ENCODE measurements at places on chromosomes 2 and 18.

DNA sequence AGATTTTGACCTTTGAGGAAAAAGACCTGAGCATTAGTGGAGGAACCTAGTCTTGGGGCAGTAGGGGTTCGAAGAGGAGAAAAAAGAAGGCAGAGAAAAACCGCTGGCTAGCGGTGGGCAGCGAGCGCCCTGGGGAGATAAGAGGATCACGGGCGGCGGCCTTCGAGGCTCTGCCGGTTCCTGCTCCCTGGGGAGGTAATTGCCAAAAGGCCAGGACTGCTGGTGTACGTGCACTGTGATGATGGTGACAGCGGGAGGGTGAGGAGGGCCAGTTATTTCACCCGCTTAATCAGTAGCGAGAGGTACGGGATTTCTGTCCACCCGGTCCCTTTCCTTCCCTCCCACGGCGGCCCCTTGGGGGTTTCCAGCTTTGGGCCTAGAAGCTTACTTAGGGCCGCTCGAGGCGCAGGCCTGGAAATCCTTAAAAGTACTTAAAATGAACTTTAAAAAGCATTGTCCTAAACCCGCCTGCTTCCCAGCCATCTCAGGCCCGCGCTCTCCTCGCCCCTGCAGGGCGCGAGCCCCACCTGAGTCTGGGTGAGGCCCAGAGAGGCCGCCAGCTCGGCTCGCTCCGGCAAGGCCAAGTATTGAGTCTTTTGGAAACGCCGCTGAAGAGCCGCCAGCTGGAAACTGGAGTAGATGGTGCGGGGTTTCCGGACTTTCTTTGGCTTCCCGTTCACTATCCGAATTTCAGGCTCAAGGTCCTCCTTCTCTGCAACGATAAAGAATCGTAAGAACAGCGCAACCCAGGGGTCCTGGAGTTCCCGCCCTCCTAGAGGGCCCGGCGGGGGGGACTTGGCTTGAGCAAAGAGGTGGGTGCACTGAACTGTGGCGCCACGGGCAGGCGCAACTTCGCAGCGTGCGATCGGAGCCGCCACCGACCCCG, 1.5 kb downstream of the DLX2 start:
- DNase-seq = no peak

GRCh38 chr2:98123286-98123685, 36.3 kb downstream of the VWA3B start:
- DNase-seq = no peak

DNA sequence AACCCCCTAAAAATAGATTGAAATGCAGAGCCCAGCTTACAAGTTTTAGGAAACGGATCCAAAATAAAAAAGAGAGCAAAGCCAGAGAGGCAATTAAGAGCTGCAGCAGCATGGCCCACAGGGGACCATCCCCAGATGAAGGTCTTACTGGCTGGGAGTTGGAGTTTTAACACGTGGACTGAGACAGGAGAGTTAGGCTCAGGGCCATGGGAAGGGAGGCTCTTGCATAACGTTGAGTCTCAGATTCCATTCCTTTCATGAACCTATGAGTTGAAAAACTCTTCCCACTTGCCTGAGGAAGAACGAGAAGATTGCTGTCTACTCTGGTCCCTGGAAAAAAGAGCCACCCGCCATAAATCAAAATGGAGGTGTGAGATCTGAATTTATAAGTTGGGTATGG, 101.8 kb upstream of the NDUFV2 start:
- no peak for DNase-seq

DNA sequence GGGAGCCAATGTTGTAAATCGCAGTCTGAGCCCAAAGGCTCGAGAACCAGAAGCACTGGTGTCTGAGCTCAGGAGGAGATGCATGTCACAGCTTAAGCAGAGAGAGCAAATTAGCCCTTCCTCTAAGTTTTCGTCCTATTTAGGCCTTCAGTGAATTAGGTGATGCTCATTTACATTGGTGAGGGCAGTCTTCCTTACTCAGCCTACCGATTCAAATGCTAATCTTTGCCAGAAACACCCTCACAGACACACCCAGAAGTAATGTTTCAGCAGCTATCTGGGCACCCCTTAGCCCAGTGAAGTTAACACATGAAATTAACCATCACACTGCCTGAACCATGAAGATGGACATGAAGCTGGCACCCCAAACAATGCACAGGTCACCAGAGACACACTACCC, 385.1 kb downstream of the STK39 start:
- no peak for DNase-seq

DNA sequence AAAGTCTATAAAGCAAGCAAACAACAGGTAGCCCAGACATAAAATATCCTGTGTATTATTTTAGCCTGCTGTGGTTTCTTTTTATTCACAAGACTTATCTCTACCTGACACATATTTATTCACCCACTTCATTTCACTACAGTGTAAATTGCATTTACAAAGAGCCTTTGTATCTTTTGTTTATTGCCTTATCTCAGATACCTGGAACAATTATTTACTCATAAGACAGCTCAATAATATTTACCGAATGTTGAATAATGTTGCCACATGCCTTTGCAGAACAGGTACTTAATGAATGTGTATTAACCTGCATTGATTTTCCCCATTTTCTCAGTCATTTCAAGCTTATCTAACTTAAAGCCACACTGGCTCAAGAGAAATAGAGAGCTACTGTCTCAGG, 603.6 kb downstream of the FBXO15 start:
- DNase-seq = no peak

- no peak for DNase-seq
These were observed 91.0 kb upstream of the NEUROD1 start for GRCh38 chr2:181771356-181771755.

- DNase-seq = no peak
These were observed 75.6 kb upstream of the STAM2 start for GRCh38 chr2:152251211-152251610.

All from NCI-H187 (cell line).